ENCODE measurements at places on chromosomes 3 and 15. TPM values are rescaled to one million over a fixed set of nuclear protein-coding genes. Genes with fewer than 3 reads are reported as not detected.
A peak's percentile ranks its signal among the peaks of the same experiment; 100 is the strongest.

- no peaks in the 10 kb centered on the region for H3K27me3 ChIP-seq
- no peaks in the 10 kb centered on the region for H3K36me3 ChIP-seq
Observed at GRCh38 chr3:5766848-5767247, 579.3 kb downstream of the EDEM1 start.

GRCh38 chr3:53193466-53194209, 32.6 kb downstream of the PRKCD start:
- no peaks in the 10 kb centered on the region for H3K27me3 ChIP-seq
- H3K4me1 ChIP-seq: no peaks in the 10 kb centered on the region
- DNase-seq: peak; percentile 85

DNA sequence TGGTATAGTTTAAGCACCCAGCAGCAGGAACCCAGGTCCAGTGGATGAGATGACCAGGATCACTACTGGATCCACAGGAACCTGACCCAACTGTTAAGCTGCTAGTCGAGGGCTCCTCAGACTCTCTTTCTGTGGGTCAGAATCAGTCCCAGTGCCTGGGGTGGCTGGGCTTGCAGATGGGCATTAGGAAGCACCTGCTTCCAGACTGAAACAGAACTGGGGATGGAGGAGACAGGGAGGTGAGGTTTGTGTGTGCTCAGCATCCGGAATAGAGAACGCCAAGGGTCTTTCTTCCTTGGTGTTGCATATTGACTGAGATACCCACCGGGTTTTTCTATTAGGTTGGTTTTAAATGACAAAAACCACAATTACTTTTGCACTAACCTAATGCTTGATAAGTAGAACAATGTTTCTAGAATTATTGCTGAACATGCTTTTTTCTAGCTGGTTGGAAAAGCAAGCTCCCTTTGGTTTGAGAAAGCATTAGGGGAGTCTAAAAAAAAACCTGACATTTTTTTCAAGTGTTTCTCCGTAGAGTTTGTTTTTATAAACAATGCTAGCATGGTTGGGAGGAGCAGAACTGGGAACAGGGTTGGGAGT, 779 bp downstream of the ST3GAL6 start:
- H3K27ac ChIP-seq: no peak overlapping the region
- H3K4me1 ChIP-seq: peaks cover 6% of the 10 kb centered on the region
- H3K36me3 ChIP-seq: no peaks in the 10 kb centered on the region
- no peak overlapping the region for H3K4me3 ChIP-seq
- DNase-seq: no peak

DNA sequence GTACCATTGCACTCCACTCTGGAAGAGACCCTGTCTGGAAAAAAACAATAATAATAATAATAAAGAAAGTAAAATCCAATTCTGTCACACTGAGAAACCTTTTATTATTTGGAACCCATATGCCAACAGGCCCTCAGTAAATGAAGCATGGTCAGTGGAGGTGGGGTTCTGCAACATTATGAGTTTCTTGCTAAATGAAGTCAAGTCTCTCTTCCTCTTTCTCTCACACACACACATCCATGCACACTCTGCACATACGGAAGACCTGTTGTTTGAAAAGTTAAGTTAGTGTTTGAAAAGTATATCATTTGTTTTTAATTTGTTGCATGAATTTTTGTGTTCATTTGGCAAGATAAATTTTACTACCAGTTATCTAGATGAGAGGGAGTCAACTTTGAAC, 27.8 kb downstream of the GAP43 start:
- DNase-seq: no peak
- H3K27ac ChIP-seq: no peak overlapping the region
- H3K36me3 ChIP-seq: no peaks in the 10 kb centered on the region
- no peaks in the 10 kb centered on the region for H3K4me1 ChIP-seq
- no peaks in the 10 kb centered on the region for H3K27me3 ChIP-seq

DNA sequence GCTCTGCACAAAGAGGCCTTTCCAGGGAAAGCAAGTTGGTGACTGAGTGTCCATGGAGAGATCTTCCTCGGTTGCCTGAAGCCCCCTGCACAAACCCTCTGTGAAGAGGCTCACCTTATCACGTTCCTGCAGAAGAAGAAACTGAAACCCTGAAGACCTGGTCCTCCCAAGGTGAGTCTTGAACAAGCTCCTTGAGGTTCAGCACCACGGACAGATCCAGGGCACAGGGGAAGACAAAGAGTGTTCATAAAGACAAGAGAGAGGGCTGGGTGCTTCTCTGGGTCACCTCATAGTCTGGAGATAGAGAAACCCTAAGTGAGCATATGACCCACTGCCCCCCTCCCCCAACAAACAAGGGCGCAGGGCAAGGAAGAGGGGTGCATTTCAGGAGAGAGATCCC, 21.7 kb upstream of the TBC1D21 start:
- H3K4me1 ChIP-seq: no peaks in the 10 kb centered on the region
- H3K36me3 ChIP-seq: no peaks in the 10 kb centered on the region
- H3K27me3 ChIP-seq: no peaks in the 10 kb centered on the region
- H3K4me3 ChIP-seq: no peak overlapping the region
- no peak for DNase-seq
- no peak overlapping the region for H3K27ac ChIP-seq

DNA sequence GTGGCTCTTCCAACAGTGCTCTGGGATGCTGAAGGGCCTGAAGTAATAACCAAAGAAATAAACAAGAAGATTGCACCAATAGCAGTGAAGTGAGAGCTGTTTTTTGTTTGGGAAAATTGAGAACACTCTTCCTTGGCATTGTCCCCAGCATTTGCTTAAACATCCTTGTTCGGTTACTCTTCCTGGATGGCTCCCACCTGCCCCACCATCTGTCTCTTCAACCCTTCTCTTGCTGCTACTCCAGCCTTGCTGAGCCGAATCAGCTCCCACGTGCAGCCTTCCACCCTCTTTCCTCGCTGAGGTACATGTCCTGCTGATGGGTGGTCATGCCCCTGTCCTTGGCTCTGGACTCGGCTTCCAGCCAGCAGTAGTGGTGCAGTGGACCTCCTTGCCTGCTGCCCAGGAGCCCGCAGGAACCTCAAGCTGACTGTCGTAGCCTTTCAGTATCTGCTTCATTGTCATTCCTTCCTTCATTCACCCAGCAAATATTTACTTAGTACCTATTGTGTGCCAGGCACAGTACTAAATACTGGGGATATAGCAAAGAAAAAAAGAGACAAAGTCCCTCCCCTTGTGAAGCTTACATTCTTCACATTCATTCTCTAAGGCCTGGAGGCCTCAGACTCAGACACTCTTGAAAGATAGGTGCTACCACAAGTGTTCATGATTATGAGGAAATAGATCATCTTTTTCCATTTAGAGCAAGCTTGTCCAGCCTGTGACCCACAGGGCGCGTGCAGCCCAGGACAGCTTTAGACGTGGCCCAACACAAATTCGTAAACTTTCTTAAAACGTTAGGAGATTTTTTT, 17.1 kb upstream of the VILL start:
- no peak overlapping the region for H3K4me3 ChIP-seq
- peaks cover 4% of the 10 kb centered on the region for H3K36me3 ChIP-seq
- DNase-seq: no peak
- no peaks in the 10 kb centered on the region for H3K27me3 ChIP-seq
- H3K27ac ChIP-seq: no peak overlapping the region

DNA sequence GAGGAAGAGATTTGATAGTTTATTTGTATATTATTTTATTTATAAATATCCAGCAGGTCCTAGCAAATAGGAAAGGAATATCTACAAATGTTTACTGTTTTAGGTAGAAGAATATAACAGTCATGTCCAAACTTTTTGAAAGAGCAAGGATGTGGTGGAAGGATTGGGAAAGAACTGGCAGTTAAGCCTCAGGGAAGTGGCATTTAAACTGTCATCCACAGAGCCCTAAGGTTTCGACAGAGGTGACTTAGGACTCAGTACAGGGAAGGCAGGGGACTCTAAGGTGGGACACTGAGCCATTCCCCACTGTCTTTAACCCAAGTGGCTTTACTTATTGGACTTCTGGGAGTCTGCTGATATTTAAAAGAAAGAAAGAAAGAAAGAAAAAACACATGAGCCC, 11.8 kb upstream of the TMEM87A start:
- H3K36me3 ChIP-seq: peaks cover 3% of the 10 kb centered on the region
- H3K27ac ChIP-seq: no peak overlapping the region
- no peak overlapping the region for H3K4me3 ChIP-seq
- DNase-seq: no peak
- no peaks in the 10 kb centered on the region for H3K27me3 ChIP-seq

- H3K4me1 ChIP-seq: no peaks in the 10 kb centered on the region
- DNase-seq: no peak
- no peak overlapping the region for H3K27ac ChIP-seq
- no peak overlapping the region for H3K4me3 ChIP-seq
- no peaks in the 10 kb centered on the region for H3K27me3 ChIP-seq
- H3K36me3 ChIP-seq: no peaks in the 10 kb centered on the region
Observed at GRCh38 chr3:149382101-149382467, 4.6 kb upstream of the TM4SF1 start.

GRCh38 chr3:171230865-171231264, 204.3 kb upstream of the SLC2A2 start:
- H3K4me1 ChIP-seq: no peaks in the 10 kb centered on the region
- H3K36me3 ChIP-seq: no peaks in the 10 kb centered on the region
- no peak for DNase-seq
- H3K27ac ChIP-seq: no peak overlapping the region
- H3K4me3 ChIP-seq: no peak overlapping the region

- no peaks in the 10 kb centered on the region for H3K4me1 ChIP-seq
- peaks cover 2% of the 10 kb centered on the region for H3K27me3 ChIP-seq
- no peak overlapping the region for H3K4me3 ChIP-seq
- no peak overlapping the region for H3K27ac ChIP-seq
Observed at GRCh38 chr15:66019826-66020398, 150.6 kb downstream of the RAB11A start.

DNA sequence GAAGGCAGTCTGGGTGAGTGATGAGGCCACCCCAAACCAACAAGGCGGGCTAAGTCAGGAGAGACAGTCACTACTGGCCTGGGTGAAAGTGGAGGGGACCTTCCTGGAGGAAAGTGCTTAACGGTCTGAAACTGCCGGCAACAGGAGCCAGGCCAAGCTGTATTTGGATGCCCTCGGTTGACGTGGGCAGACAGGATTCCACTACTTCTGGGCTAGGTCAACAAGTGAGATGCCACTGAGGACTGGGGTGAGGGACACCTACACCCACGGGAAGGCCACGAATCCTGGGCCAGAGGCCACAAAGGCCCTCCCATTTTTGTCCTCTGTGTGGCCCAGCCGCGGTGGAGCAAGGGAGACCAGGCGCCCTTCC, 12.3 kb downstream of the SPTBN5 start:
- H3K4me1 ChIP-seq: no peaks in the 10 kb centered on the region
- H3K27ac ChIP-seq: no peak overlapping the region
- H3K4me3 ChIP-seq: no peak overlapping the region

DNA sequence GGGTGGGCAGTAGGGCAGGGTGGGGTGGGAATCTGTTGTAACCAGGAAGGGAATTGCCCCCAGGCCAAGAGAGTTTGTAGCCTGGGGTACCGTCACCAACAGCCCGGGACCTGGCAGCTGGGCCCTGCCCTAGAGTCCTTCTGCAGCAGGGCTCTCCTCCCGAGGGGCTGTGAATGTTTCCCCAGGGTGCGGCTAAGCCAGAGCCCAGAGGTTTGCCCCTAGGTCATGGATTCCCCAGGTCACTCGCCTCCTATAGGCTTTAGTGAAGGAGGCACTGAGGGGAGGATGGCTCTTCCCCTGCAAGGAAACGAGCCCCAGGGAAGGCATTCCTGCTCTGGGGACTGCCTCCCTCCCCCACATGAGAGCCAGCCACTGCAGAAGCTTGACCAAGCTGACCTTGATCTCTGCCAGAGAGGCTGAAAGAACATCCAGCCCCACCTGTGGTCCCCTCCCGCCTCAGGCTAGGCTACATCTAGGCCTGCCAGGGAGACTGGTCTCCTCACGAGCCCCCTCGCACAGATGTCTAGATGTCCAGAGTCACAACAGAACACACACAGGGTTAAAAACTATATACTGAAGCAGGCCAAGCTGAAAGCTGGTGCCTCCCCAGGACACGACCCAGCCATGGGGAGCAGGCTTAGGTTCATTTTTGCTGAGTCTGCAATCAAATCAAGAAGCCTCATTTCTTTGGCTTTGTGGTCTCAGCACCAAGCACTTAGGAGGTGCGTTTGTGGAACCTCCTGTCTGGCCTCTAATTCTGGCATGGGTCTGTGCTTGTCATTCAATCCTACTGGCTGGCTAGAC, 69.1 kb upstream of the TAMM41 start:
- no peak for DNase-seq
- H3K27me3 ChIP-seq: no peaks in the 10 kb centered on the region
- H3K36me3 ChIP-seq: no peaks in the 10 kb centered on the region
- H3K4me3 ChIP-seq: no peak overlapping the region
- no peaks in the 10 kb centered on the region for H3K4me1 ChIP-seq

DNA sequence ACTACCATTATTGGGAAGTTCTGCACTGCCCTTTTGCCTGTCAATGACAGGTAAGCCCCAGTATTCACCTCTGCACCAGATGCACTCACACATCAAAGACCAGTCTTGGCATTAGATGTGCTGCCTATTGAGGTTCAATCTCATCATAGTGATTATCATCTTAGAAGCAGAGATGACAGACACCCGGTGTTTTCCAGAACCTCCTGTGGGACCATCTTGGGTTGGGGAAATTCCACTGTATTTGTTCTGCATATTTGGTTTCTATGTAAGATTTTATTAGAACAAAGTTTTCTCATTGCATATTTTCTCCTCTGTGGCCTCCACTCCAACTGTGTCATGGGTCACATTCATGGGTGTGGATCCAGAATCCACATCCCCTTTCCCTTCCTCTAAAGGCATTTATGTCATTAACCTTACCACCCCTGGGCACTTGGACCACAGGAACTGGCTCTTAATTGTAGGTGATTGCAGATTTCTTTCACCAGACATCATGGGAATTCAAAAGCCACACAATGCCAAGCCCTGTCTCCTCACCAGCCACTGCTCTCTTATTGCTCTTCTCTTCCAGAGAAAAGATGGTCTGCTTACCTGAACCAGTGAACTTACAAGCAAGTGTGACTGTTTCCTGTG, 31.2 kb downstream of the PLA1A start:
- H3K27me3 ChIP-seq: no peaks in the 10 kb centered on the region
- H3K4me3 ChIP-seq: no peak overlapping the region
- no peak overlapping the region for H3K27ac ChIP-seq
- no peaks in the 10 kb centered on the region for H3K36me3 ChIP-seq
- peaks cover 3% of the 10 kb centered on the region for H3K4me1 ChIP-seq
- no peak for DNase-seq

DNA sequence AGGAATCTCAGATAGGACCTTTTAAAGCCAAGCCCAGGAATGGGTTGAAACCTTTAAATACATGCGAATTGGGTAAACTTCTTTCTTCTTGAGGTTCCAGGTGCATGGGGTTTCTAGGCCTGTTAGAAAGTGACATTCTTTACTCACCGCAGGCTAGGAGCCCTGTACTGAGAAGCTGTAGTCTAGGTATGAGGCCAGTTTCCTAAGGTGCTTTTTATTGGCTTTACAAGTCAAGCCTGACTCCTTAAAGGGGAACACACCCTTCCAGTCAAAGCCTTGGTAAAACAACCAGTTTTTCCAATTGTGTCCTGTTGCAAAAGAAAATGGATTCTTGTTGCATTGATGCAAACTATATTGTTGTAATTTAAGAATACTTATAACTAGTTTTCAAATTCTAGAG, 76.1 kb upstream of the ATP11B start:
- no peak overlapping the region for H3K4me3 ChIP-seq
- H3K27ac ChIP-seq: no peak overlapping the region
- no peaks in the 10 kb centered on the region for H3K4me1 ChIP-seq
- no peaks in the 10 kb centered on the region for H3K27me3 ChIP-seq

EPHB1 gene
- total RNA-seq: 4.8 TPM

PRTG gene
- total RNA-seq: 2.1 TPM

NR1I2 gene
- 0.12 TPM for total RNA-seq

SYNPR gene
- not detected for total RNA-seq

KNG1 gene
- not detected for total RNA-seq

FEZF2 gene
- not detected for total RNA-seq

CX3CR1 gene
- total RNA-seq: 6.5 TPM

COMMD4 gene
- total RNA-seq: 27.0 TPM

CDHR4 gene
- total RNA-seq: 0.26 TPM

PIGZ gene
- total RNA-seq: 2.7 TPM

GCSAM gene
- total RNA-seq: 0.51 TPM

Data from aorta (tissue), 5 donors.